CD4-positive, alpha-beta T cell treated with Interleukin-6 at 100 ng/mL for 8 hours (primary cell): ENCODE measurements at places on chromosomes 16 and 17.

GRCh38 chr16:11161974-11162373, 94.0 kb downstream of the SOCS1 start:
- no peak for DNase-seq

GRCh38 chr16:53714205-53715022, 10.5 kb downstream of the FTO start:
- DNase-seq, result no peak

DNA sequence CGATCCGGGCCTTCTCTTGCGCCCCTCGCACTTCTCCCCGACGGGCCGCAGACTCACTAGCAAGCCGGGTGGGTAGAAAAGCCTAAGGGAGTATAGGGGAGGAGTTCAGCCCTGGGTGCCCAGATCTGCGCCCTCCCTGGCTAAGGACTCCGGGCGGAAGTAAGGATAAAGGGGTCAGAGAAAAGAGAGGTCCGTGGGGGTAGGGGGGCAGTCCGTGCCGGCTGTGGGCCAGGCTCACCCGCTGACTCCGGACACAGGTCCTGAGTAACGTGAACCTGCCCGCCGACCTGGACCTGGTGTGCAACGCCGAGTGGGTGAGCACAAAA, 1.8 kb downstream of the NAGS start:
- no peak for DNase-seq

- no peak for DNase-seq
Measured at GRCh38 chr17:13921841-13922776, 147.2 kb upstream of the COX10 start.

GRCh38 chr16:11118479-11118878, 137.5 kb downstream of the SOCS1 start:
- no peak for DNase-seq

DNA sequence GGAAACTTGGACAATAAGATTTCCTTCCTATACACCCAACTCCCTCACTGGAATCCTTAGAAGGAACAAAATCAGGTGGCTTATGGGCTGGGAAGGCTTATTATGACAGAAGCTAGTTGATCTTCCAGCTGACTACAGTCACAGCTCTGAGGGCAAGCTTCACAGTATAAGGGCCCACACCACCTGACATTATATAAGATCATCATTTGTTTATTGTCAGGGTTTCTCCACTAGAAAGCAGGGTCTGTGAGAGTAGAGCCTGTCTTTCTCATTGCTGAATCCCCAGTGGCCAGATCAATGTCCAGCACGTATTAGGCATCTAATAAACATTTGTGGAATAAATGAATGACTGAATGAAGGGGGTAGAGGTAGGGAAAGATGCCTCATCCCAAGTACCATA, 57.8 kb upstream of the PHOSPHO1 start:
- DNase-seq, result no peak

- DNase-seq, result no peak
Measured at GRCh38 chr16:82630219-82630618, 3.5 kb downstream of the CDH13 start.

DNA sequence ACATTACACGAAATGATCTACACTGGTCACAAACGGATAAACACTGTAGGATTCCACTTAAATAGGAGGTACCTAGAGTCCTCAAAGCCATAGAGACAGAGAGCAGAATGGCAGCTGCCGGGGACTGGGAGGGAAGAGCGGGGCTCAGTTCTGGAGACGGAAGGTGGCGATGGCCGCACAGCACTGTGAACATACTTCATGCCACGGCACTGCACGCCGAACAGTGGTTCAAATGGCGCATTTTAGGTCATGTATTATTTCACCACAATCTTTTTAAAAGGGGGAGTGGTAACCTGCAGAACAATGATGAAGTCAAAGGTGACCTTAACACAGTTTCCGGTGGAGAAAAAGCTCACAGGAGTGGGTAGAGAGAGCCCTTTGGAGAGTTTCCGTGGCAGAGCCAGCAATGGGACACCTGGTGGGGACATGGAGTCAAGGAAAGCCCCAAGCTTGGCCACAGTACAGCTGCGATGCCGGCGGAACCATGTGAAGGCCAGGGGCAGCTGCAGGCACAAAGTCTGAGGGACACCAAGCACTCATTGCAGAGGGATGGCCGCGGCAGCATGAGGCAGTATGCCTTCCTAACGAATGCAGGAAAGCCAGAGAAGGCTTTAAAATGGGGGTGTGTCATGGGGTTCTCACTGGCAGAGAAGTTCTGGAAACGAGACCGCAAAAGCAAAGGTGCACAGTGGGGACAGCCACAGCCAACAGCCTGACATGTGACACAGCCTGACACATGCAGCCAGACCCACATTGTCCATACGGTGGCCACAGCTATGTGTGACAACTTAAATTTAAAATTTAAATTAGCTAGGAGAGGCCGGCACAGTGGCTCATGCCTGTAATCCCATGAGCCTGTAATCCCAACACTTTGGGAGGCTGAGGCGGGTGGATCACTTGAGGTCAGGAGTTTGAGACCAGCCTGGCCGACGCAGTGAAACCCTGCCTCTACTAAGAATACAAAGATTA, 7.3 kb downstream of the FLCN start:
- no peak for DNase-seq

DNA sequence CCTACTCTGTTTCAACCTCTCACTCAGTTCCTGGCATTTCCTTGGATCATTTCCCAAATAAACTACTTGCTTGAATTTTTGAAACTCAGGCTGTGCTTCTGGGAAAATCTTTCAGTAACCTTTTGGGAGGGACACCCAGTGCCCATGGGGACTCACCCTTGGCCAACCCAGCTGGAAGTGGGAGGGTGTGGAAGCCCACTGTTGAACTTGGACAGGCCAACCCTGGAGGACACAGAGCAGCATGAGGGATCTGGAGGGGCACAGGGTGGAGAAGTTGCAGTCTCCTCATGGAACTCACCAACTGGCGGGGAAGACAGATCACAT, 11.2 kb downstream of the RTN4RL1 start:
- no peak for DNase-seq

DNA sequence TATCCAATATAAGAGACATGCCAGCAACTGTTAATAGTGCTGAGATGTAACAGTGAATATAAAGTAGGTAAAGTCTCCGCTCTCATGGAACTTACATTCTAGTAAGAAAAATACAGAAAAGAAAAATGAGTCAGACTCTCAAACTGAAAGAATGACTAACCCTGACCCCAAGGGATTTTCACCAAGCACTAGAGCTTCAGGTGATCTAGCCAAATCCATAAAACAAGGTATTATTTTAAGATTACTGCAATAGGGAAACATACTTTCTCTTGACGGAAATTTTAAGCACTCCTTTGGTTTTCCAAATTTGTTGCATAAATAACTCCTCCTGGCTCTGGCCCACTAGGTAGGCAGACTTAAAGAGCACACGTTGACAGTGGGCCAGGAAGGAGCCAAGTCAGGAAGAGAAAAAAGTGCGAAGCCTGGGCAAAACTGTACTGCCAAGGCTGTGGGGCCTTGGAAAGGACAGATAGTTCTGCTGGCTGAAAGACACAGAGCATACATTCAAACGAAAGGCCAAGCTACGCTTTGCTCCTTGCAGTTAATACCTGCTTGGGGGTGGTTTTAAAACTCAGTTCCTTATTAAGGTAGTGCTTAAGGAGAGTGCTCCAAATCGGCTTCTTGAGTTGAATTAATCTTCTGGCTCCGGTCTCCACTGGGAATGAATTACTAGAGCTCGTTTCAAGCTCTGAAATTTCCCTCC, 1.4 kb downstream of the GOT2 start:
- DNase-seq, result no peak

- peak; percentile 46 for DNase-seq
Measured at GRCh38 chr17:50865060-50865867, 890 bp downstream of the TOB1 start.

DNA sequence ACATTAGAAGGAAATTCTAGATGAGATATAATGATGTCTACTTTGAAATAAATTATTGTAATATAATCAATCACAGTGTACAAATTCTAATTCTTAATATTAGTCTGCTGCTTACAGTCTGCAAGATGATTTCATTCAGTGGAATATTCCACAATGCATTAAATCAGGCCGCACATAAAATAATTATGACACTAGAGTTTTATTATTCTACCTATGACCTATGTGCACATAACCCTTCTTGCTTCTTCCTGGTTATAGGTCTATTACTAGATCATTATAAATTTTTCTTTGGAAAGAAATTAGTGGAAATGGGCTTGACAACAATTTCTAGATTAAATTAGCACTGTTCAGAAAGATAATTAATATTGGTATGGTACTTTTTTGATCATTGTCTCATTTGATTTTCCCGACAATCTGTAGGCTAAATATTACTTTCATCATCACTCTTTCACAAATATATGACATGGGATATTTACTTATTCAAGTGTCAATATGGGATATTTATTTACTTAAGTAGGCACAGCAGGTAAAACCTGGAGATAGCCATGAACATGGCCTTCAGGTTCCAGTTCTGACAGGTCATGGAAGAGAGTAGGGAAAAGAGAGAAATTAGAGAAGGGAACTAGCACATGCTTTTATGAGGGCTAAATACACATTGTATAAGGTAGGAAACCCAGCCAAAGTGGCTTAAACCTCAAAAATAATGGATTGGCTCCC, 476.4 kb downstream of the TOX3 start:
- no peak for DNase-seq

GRCh38 chr17:29131814-29132682, 48.1 kb downstream of the MYO18A start:
- DNase-seq, result no peak

DNA sequence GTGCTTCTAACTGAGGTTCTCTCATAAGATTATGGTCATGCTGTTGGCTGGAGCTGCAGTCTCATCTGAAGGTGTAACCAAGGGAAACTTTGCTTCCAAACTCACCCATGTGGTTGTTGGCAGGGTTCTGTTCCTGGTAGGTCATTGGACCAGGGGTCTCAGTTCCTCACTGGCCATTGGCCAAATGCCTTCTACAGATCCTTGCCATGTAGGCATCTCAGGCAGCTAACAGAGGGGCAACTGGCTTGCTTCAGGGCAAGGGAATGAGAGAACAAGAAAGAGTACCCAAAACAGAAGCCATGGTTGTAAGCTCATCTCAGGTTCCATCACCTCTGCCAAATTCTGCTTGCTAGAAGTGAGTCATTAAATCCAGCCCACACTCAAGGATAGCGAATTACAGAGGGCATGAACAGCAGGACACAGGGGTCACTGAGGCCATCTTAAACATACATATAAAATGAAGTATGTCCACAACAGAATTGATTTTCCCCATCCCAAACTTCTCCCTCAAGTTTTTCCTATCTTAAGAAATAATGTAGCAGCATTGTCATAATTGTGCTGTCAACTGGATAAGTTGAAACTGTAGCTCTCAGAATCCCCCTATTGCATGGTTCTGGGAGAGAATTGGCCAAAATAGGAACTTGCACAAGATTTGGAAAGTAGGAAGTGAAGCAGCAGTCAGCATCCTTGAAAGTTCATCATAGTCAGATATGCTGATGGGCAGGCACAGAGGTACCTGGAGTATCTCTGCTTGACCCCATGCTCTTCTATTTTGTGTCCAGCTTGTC, 42.4 kb upstream of the CES5A start:
- DNase-seq, result no peak

DNA sequence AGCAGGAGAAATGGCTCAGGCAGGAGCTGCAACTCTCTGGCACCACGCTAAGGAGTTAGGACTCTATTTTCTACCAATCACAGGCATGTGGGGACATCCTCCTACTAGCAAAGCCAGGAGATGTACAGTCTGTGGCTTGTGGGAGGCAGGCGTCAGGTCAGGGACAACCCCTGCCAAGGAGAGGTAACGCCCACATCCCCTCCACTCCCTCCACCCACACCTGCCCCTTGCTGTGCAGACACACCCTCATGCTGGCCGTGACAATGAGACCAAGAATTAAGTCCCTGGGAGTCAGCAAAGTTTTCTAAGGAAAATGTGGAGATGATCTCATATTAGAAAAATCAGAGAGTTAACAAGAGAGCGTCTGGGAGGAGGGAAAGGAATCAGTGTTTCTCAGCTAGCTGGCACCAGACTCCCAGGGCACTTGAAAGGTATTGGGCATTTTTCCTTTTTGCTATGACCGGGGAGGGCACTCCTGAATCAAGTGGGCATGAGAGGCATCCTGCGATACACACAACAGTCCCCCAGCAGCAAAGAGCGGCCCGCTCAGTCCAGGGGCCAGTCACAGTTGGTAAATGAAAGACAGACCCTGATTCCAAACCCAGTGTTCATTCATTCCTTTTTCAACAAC, 87.3 kb upstream of the RPL38 start:
- DNase-seq, result no peak

DNA sequence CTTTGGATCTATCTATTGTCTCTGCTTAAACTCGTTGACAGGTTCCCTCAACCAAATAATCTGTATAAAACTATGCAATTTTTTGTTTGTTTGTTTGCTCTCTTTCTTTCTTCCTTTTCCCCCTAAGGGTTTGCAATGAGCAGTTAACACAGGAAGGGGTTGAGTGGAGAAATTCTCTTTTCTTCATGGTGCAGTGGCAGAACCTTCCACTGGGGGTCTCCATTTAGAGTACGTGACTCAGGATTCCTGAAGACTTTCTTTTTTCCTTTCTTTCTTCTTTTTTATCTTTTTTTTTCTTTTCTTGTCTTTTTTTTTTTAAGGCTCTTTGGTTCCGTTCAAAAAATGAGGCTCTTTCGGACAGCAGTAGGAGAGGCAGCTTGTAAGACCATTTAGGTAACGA, 19.5 kb upstream of the RBFOX1 start:
- no peak for DNase-seq

DNA sequence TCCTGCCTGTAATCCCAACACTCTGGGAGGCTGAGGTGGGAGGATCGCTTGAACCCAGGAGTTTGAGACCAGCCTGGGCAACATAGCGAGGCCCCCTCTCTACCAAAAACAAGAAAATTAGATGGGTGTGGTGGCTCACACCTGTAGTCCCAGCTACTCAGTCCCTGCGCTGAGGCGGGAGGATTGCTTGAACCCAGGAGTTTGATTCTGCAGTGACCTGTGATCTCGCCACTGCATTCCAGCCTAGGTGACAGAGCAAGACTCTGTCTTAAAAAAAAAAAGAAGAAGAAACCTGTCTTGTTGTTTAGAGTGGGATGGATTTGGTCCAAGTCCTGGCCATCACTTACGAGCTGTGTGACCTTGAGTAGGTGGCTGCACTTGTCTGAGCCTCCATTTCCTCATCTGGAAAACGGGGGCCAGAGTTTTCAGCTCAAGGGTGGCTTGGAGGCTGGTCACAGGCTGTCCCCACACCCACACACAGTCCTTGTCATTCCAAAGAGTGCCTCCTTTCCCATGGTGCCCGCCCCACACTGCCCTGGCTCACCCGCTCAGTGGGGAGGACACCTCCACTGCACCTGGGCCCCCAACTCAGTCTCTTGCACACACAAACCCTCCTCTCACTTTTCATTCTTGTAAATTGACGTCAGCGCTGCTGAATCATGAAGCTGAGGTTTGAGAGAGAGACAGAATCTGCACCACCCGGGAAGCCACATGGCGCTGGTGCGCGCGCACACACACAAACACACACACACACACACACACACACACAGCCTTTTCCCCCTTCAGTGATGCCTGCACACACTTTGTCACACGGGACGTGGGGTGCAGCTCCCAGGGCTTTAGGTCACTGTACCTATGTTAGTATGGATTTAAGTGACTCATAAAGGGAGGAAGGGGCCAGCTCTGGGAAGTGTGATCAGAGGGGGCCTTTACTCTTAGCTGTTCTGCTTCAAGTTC, 4.2 kb downstream of the SOCS1 start:
- peak; percentile 86 for DNase-seq

GRCh38 chr17:31533546-31534155, 142.2 kb downstream of the RAB11FIP4 start:
- DNase-seq, result no peak
